ENCODE measurements at places on chromosomes 1 and 21. TPM values are rescaled to one million over a fixed set of nuclear protein-coding genes. Genes with fewer than 3 reads are reported as not detected.

The OR2T29 gene
- not detected for total RNA-seq

The VASH2 gene
- 5.0 TPM for total RNA-seq

The PCSK9 gene
- 34.5 TPM for total RNA-seq

The SPATA1 gene
- total RNA-seq, result 0.85 TPM

All from pericardium fibroblast (primary cell).